ENCODE measurements at places on chromosomes 1 and 21. TPM values are rescaled to one million over a fixed set of nuclear protein-coding genes. Genes with fewer than 3 reads are reported as not detected.

DNA sequence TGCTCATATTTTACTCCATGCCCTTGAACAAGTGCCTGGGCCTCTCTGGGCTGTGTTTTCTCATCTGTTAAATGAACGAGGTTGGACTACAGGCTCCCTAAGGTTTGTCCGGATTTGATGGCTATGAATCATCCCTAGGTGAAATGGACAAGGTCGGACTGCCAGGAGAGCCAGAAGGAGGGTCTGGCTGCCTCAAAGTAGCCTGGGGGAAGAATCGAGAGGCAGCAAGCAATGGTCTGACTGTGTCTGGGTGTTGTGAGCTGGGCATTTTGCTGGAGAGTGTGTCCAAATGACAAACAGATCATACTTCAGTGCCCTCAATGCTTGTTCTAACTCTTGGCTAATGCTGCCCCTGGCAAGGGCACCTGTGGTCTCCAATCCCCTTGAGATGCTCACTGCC is 730.9 kb downstream of the PTPRU start:
- no peak for DNase-seq

GRCh38 chr1:24713736-24714135 is 31.5 kb upstream of the CLIC4 start:
- DNase-seq = no peak

DNA sequence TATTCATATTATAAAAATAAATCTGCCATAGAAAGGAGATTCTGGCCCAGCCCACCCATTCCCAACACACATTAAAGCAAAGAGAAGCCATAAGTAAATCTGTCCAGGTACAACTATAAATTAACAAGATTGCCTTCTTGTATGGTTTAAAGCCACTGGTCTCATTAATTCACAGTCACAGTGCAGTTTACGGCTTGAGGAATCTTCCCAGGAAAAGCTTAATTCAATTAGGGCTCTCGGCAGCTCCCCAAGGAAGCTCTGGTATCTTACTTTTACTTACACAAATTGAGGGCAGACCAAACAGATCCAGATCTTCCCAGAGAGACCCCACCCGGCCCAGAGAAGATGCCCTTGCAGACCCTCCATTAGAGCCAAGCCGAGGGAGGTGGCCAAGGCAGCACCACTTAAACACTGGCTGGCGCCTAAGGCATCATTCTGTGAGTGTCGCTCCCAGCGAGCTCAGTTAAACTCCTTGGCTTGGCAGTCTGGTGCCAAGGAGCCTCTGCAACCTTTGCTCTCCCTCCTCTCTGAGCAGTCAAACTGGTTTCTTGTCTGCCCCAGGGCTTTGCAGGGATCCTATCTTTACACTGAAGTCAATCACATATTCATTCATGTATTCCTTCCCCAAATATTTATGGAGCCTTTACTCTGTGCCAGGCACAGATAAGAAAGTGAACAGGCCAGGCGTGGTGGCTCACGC is 10.7 kb downstream of the SLC9A1 start:
- DNase-seq = no peak

Gene BEST4
- polyA plus RNA-seq = 0.79 TPM

Gene IFI44L
- 5.3 TPM for polyA plus RNA-seq

Gene CD52
- polyA plus RNA-seq = 23.8 TPM
